ENCODE measurements at places on chromosomes 7 and 10.

- DNase-seq: peak; percentile 51
Measured at GRCh38 chr7:157585113-157585861, 248.5 kb downstream of the DNAJB6 start.

GRCh38 chr10:127830414-127830813 is 62.3 kb downstream of the CLRN3 start:
- no peak for DNase-seq

GRCh38 chr10:131088619-131089018 is 222.9 kb downstream of the TCERG1L start:
- no peak for DNase-seq

DNA sequence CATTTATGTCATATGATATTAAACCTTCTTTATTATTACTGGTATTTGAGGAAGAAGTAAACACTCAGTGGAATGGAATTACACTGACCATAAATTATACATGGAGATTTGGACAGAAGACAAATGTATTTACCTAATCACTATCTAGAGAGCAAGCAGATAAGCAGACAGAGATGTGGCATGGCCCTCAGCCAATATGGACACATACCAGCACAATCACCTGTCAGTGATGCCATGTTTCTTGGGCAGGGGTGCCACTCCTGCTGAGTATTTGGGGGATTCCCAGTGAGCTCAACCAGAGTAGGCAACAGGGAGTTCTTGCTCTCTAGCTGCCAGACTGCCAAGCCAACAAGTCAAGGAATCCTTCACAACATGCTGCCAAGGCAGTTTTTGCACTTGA is 866.3 kb upstream of the LRRN3 start:
- no peak for DNase-seq

- no peak for DNase-seq
Measured at GRCh38 chr7:137476937-137477336, 133.4 kb upstream of the PTN start.

DNA sequence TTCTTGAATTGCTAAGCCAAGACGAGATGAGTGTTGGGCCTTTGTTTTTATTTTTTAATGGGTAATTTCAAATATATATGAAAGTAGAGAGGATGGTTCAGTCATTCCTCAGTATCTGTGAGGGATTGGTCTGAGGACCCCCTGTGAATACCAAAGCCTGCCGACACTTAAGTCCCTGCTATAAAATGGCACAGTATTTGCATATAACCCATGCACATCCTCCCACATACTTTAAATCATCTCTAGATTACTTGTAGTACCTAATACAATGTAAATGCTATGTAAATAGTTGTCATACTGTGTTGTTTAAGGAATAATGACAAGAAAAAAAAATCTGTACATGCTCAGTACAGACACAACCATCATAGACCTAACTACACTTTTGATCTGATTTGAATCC is 73.4 kb downstream of the NOD1 start:
- no peak for DNase-seq

DNA sequence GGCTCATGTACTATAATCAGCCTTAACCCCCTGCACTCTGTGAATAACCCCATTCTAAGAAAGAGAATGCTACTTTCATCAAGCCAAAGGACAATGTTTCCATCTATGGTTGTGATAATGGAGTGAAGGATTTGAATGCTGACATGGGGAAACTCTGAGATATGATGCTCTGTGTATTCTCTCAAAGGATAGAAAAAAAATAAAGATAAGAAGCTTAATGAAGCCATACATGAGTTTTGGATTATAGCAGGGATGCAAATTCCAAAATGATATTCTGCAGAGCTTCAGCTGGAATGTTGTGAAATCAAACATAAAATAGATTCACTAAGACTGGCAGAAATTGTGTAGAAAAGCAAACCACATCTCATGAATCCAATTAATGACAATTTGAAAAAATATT is 1074.1 kb downstream of the XPNPEP1 start:
- no peak for DNase-seq

DNA sequence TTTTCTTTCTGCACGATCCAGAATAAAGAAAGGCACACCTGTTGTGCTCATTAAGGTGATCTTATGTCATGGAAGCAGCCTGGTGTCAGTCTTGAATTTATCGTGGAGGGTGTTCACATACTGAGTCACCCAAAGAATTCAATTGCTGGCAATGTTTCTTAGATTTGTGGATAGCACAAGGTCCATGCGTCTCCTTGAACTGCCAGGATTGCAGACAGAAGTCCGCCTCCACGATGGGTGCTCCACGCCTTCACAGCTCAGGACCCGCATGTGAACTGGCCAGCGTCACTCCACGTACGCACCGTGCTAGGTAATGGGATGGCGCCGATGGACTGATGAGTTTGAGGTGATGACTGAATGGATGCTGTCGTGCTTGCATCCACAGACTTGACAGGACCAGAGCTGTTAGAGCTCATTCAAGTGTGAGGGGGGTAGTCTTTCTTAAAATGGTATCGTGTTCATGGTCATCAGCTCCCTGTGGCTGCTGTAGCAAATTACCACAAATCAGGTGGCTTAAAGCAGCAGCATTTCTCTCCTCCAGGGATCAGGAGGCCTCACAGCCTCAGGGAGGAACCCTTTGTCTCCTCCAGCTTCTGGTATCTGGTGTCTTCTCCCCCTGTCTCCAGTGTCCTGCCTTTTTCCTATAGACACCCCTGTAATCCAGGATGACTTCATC is 65.4 kb upstream of the DNAJB6 start:
- peak; percentile 74 for DNase-seq

DNA sequence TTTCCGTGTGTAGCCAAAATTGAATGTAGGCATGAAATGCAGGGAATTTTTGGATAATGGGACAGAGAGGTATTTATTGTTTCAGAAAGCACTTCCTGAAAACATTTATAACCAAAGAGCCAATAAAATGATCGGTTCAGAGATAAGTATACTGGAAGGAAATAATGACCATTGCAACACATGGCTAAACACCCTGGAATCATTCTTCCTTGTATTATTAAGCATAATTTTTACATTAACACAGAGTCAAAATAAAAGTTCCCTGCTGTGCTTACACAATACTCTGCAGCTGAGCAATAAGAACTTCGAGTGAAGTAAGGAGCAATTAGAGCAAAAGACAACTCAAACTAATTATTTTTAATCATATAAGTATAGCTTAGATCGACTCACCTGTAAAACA is 648.3 kb downstream of the TNS3 start:
- DNase-seq: no peak

DNA sequence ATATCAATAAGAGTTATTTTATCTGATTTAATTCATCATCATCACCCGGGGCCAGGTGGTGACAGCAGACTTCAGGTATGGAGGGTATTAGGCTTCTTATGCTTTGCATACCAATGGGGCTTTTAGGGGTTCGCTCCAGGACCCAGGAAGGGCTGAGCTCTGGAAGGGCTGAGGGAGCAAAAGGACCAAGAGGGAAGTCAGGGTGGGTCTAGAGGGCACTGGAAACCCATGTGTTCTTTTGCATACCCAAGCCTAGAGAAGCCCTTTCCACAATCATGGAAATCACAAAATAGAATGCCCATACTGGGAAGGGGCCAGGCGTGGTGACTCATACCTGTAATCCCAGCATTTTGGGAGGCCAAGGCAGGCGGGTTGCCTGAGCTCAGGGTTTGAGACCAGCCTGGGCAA is 30.9 kb upstream of the VCL start:
- no peak for DNase-seq

DNA sequence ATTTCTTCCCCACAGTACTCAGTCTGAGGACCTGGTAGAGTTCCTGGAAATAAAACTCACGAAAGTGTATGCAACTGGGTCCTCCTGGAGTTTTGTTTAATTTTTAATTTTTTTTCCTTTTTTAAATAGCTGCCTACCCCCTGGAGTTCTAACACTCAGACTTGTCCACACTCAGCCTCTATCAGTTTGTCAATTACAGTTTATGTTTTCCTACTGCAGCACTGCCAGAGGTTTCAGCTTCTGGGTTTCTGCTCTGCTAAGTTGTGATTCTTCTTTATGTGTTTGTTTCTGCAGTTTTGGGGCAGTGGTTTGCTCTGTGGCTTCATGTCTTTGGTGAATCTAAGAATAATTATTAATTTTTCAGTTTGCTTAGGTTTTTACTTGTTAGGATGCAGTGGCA is 59.2 kb downstream of the TBC1D12 start:
- no peak for DNase-seq

GRCh38 chr7:115637128-115637527 is 393.4 kb downstream of the TFEC start:
- no peak for DNase-seq

- DNase-seq: peak; percentile 85
Measured at GRCh38 chr7:41881331-41882130, 178.6 kb upstream of the INHBA start.

GRCh38 chr10:122352817-122353525 is 21.5 kb upstream of the PLEKHA1 start:
- DNase-seq: no peak

GRCh38 chr7:14751461-14751860 is 151.1 kb downstream of the DGKB start:
- no peak for DNase-seq

DNA sequence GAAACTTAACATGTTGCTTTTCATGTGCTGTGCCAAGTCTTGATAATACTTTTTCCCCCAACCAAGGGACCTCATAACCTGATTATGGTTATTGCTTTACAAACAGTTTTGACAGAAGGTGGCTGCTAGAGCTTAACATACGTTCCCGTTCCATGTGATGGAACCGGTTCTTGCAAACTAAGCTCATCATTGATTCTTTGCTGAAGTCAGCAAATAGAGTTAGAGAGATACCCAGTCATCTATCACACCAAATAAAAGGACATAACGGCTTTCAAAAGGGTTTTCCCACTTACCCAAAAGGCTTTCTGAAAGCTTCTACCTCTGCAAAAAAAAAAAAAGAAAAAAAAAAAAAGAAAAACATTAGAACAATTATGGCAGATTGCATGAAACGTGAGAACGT is 230.3 kb upstream of the MDFIC start:
- DNase-seq: no peak

DNA sequence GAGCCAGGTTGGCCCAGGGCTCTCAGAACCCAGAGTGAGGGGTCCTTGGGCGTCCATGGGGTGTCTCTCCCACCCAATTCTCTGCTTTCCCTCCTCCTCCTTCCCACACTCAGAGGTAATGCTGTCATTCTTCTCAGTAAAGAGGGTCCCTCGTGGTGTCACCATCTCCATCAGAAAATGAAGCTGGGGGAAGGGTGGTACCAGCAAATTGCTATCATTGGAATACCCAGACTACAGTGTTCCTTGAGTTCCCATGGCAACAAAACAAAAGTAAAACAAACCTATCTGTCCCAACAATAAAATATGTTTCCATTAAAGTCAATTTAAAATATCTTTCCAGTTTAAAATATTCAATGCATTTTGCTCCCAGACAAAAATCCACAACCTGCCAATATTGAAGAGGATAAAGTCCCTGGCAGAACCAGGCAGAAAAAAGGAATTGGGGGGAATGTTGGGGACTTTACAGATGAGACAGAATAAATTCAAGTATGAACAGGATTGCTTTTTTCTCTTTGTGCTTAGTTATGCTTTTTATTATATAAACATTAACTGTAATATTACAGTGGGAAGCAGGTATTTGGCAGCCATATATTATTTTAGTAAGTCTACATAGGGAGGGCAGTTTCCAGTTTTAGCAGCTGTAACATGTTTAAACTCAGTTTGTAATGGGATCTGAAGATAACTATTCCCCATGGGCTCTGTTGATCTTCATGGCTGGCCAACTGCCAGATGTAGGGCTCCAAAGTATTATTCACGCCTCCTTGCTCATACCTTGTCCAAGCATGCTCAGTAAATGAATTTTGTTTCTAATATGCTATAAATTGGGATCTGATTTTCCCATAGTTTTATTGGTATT is 182.1 kb downstream of the ARID5B start:
- DNase-seq: peak; percentile 78

GRCh38 chr10:12605580-12606405 is 256.4 kb downstream of the CAMK1D start:
- no peak for DNase-seq

Data from aorta (tissue), 5 donors.